ENCODE measurements at places on chromosomes 13 and 19.

DNA sequence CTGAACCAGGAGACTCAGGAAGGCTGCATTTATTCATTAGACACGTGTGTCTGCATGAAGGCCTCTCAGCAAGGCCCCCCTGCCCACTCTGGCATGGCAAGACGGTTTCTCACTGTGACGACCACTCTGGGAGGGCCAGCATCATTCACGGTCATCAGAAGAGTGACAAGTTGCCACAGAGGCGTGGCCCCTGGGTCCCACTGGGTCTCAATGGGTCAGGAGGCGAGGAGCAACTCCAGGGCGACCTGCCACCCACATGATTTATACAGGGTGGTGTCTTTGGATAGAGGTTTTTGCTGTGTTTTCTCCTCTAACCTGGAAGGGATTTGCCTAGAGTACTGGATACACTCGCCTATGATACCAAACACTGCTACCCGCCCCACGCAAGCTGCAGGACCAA, 60.7 kb downstream of the KLF2 start:
- no peak for DNase-seq

DNA sequence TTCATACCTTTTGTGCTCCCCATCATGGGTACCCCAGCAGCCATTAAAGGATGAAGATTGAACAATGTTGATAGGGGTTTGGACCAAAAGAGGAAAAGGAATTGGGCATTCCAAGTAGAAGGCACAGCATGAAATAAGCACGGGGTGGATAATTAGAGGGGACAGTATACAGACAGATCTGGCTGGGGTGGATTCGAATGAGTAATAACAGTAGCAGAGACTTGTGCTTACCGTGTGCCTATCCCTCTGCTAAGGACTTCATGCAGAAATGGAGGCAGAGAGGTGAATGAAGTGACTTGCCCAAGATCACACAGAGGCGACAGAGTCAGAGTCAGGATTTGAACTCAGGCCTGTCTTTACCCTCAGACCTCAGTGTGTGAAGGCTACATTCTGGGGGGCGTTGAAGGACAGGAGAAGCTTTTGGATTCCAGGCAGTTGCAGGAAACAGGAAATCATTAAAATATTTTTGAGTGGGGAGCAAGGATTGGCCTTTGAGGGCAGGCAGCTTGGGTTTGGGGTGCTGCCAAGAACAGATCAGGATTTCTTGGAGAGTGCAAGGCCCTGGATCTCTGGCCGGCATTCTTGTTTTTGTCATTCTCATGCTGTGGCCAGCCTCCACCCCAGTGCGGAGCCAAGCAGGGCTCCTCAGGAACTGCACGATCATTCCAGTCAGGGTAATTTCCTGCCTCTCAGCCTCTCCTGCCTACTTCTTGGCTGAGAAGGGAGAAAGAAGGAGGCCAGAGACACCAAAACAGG, 18.7 kb downstream of the PAF1 start:
- DNase-seq, result no peak

DNA sequence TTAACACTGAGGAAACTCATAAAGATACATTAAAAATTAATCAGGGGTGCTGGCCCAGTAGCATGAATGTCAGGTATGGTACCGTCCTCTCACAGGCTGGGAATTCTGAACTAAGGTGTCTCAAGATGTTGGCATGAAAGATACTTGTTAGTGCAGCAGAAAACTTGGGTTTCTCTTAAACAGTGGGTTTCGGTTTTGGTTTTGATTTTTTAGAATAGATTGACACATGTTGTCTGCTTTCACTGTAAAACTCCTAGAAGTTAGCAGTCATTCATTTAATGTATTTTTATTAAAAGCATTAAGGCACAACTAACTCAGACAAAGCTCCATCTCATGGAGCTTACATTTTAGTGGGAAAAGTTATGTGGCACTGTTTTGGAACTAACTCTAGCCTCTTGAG, 3.5 kb upstream of the OBI1 start:
- no peak for DNase-seq

DNA sequence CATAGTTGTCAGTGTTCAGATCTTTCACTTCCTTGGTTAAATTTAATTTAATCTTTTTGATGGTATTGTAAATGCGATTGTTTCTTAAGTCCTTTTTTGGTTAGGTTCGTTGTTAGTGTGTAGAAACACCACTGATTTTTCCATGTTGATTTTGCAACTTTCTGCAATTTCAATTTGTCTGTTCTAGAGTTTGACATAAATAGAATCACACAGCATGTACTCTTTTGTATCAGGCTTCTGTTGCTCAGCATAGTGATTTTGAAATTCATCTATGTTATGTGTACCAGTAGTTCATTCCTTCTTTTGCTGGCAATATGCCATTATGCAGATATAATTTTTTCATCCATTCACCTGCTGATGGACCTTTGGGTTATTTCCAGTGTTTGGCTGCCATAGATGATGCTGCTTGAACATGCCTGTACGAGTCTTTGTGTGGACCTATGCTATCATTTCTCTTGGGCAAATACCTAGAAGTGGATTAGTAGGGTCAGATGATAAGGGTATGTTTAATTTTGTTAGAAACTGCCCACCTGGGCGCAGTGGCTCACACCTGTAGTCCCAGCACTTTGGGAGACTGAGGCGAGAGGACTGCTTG, 33.1 kb downstream of the BICRA start:
- no peak for DNase-seq

GRCh38 chr13:32960626-32961025, 55.6 kb upstream of the KL start:
- no peak for DNase-seq

DNA sequence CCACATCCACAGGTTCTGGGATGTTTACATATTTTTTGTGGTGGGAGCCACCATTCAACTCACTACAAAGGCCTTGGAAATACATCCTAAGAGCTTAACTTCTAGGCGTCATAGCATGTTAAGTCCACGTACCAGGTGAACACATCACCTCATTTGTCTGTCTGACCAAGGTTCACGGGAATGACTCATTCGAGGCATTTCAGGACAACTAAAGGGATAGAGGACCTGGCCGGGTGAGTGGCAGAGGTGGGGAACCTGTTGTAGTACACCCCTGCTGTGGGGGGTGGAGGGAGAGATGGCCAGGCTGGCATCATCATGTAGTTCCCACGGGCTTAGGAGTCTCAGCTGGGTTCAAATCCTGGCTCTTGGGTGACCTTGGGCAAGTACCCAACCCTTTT, 51.5 kb downstream of the BICRA start:
- no peak for DNase-seq

Data from activated T-cell treated with anti-CD3 and anti-CD28 coated beads, Interleukin-2, amount 50 U/mL, for 24 hours (primary cell).